NCI-H69 (cell line): ENCODE measurements at places on chromosomes 6 and 20.

- peak; percentile 68 for DNase-seq
Measured at GRCh38 chr6:128487055-128487454, 33.3 kb downstream of the PTPRK start.

- DNase-seq: no peak
Measured at GRCh38 chr20:50596694-50597021, 86.5 kb downstream of the PTPN1 start.

- DNase-seq: peak; percentile 17
Measured at GRCh38 chr6:116424001-116424400, 37.2 kb upstream of the CALHM6 start.

GRCh38 chr20:24136659-24137246, 148.2 kb upstream of the GGTLC1 start:
- DNase-seq: no peak
